ENCODE measurements at places on chromosomes 6 and 20. TPM values are rescaled to one million over a fixed set of nuclear protein-coding genes. Genes with fewer than 3 reads are reported as not detected.
A peak's percentile ranks its signal among the peaks of the same experiment; 100 is the strongest.

DNA sequence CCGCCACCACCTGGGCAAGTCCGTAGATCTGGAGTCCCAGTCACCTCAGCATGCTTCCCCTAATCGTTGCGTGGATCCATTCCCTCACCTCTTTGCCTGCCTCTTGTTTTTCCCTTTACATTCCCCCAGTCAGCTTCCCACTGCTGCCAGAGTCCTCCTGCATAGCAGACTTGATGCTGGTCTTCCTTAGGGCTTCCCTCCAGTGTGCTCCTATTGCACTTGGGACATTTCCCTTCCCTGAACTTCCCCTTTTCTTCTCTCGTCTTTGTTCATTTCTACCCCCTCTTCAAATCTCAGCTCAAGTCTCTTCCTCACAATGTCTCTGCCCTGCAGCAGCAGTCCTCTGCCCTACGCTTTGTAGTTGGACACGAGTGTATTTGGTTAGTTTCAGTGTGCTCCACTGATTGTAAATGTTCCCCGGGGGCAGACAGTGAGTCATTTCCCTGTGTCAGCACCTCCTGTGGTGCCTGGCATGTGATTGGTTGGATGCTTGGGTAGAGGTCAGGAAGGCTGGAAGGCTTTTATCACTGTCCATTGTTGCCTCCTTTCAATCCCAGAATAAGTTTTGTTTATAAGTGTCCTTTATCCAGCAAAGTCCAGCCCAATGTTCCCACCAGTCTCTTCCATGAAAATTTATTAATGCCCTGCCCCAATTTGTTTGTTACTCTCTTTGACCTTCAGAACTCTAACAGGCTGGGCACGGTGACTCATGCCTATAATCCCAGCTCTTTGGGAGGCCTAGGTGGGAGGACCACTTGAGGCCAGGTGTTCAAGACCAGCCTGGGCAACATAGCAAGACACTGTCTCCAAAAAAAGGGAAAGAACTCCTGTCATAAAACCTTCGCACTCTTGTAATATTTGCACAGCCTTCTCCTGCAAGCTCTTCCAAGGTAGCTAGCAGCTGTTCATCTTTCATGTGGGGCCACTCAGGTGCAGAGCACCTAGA, 38.3 kb downstream of the FAM120B start:
- peak; percentile 30 for DNase-seq

- no peak for DNase-seq
Measured at GRCh38 chr6:7975764-7976146, 65.2 kb upstream of the TXNDC5 start.

The PGC gene
- not detected for total RNA-seq

DNA sequence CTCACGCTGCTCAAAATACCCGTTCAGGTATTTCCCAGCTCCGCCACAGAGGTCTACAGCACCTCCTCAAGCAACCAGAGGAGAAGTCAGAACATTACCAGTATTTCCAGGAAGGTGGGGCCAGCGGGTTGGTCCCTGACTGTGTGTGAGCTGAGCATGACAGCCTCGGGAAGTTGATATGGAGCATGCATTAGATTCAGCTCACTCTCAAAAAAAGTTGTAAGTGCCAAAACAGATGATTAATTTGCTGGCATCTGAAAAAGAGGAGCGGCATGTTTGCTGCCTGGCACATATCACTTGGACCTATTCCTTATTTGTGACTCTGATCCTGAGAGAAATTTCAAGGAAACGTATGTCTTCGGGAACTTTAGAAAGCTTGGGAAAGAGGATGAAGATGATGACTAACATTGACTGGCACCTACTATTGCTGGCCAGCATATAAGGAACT, 32.3 kb downstream of the ELOVL2 start:
- no peak for DNase-seq

The TRIM40 gene
- not detected for total RNA-seq

Measured in activated CD8-positive, alpha-beta T cell treated with anti-CD3 and anti-CD28 coated beads, Interleukin-2, amount 10 ng/mL, durations not matched to agents 7 days and 5 days (primary cell).